T-helper 9 cell (primary cell): ENCODE measurements at places on chromosomes 3 and 15.

- DNase-seq, result no peak
Measured at GRCh38 chr15:41801185-41801584, 26.7 kb upstream of the JMJD7 start.

DNA sequence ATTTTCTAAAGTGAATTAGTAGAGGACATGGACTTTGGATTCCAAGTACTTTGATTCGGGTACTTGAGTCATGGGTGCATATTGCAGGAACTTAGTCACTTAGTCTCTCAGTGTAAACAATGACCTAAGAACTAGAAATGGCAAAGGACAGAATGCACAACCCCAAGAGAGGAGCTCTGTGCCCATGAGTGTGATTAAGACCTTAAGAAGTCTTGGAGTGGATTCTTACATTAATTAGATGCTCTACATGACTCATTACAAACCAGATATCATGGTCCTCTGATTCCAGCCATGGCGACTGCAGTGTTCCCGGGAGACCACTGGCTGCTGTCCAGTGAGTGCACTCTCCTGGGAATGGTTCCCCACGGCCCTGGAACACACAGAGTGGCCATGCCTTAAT lies 251.5 kb downstream of the GABRG3 start:
- no peak for DNase-seq

DNA sequence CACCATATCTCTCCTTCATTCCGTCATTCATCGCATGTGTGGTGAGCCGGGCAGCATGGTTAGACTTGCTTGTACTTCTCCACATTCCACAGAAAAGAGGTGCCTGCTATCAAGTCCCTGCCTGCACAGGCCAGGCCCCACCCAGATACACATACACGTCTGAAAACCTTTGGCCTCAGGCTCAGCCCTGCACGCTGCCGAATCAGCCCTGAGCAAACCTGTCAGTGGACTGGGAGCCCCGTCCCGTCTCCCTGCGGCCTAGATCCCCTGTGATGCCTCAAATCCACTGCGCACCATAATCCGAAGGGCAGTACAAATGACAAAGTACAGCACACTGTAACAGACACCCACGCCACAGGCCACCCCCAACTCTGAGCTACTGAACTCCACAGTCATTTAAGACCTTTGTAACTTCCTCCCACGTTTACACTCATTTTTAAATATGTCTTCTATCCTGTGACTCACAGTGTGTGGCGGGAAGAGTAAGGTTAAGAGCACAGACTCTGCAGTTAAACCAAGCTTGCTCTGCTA lies 67.1 kb downstream of the MB21D2 start:
- no peak for DNase-seq

DNA sequence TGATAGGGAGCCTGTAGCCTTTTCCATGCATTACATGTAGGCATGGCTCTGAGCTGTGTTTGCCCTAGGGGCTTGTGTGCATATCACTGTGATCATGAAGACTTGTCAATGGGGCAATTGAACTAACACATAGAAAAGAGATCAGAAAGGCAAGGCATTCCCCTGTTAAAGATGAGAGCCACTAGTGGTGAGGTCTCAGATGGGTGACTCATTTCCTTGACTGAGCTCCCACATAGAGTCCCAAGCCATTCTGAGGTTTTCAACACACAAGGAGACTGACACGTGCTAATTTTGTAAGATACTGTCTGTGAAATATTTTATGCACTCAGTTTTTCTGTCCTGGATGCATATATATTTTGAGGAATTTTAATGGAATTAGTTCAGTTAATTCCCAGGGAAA lies 53.8 kb downstream of the SAMMSON start:
- no peak for DNase-seq

GRCh38 chr3:16808393-16809107 lies 76.2 kb upstream of the PLCL2 start:
- no peak for DNase-seq

DNA sequence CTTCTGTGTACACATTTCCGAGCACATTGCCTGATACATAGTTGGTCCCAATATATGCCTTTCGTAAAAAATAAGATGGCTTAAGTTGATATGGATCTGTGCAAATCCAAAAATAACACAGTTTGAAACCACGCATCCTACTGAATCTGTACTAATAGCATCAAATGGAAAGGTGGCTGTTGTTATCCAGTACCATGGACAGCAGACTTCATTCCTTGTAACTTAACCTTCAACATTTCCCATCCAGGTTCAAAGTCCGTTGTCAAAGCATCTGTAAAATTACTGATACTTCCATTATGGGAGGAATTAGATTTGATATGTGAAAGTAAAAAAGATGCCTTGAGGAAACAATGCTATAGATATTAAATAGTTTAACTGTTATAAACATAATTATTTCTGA lies 65.5 kb upstream of the C3orf49 start:
- no peak for DNase-seq

- no peak for DNase-seq
Measured at GRCh38 chr3:13579063-13579462, 30.1 kb downstream of the FBLN2 start.

GRCh38 chr15:85414495-85414894 lies 34.1 kb downstream of the AKAP13 start:
- no peak for DNase-seq

DNA sequence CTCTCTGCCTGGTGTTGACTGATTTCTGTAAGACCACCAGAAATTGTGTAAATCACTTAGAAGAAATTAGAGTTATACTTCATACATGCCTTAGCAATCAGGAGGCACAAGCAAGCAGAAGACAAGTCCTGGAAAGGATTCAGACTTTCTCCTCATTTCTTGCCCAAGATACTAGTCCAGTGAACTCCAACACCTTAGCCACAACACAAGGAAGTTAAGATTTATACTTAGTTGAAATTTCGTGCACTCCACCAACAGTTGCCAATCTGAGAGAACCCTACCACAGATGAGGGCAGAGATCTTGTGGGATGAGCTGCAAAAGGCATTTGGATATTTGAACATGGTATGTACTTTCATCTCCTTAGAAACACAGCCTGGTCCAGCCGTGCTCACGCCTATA lies 2.3 kb downstream of the P3H2 start:
- DNase-seq, result no peak

GRCh38 chr3:20140881-20141280 lies 45.1 kb downstream of the SGO1 start:
- DNase-seq, result no peak
